ENCODE measurements at places on chromosomes 6 and 20.

- DNase-seq, result no peak
Observed at GRCh38 chr6:56865081-56865875, 89.6 kb upstream of the BEND6 start.

- peak; percentile 91 for DNase-seq
Observed at GRCh38 chr6:17599877-17600526, at the start of gene FAM8A1. Gene FAM8A1 (plus strand): TSS chr6:17600302. CDS start chr6:17600410, 108 bp downstream.

DNA sequence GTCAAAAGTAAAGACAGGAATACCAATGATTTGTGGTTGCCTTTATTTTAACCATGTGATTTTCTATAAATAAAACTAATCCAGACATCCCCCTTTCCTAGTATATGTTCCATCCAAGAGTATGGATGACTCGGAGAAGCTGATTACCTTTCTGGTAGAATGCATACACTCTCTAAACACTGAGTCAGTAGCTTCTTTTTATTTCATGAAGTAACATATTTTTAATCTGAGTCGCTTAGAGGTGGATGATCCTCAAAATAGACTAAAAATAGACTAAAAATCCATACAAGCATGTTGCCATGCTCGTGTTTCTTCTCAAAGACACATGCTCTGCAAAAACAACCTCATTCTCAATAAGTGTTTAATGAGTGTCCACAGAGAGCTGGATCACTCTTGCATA is 263.7 kb downstream of the COL12A1 start:
- no peak for DNase-seq

DNA sequence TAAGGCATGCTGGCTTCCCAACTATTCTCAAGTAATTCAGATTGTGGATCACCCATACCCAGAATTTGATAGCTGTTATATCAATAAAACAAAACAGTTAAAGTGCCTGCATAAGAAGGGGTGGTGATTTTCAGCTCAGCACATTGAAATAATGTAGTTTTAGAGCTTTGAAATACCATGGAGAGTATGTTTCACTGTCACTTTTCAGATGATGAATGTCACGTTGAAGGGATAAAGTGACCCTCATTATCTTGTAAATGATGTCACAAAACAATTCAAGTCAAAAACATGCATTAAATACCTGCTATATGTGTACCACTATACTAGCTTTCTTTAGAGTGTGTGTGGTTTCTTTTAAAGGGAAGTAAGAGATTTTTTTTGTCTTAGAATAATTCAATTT is 27.6 kb downstream of the MLIP start:
- no peak for DNase-seq

- no peak for DNase-seq
Observed at GRCh38 chr6:45965007-45965406, 50.7 kb downstream of the CLIC5 start.

GRCh38 chr6:142725024-142725770 is 219.8 kb downstream of the HIVEP2 start:
- DNase-seq, result no peak

DNA sequence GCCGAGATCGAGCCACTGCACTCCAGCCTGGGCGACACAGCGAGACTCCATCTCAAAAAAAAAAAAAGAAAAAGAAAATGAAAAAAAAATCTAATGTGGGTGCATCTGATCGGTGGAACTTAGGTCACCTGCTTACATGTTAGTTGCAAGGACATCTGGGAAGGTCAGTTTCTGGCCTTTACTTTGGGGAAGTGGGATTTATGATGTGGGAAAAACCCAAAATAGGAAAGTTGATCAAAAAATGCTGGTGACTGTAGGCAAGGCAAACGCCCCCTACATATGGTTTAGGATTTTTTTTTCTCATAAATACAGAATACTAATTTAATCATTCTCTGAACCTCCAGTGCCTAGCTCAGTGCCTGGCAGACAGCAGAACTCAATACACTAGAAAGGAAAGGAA is 69.2 kb upstream of the PIM1 start:
- no peak for DNase-seq

DNA sequence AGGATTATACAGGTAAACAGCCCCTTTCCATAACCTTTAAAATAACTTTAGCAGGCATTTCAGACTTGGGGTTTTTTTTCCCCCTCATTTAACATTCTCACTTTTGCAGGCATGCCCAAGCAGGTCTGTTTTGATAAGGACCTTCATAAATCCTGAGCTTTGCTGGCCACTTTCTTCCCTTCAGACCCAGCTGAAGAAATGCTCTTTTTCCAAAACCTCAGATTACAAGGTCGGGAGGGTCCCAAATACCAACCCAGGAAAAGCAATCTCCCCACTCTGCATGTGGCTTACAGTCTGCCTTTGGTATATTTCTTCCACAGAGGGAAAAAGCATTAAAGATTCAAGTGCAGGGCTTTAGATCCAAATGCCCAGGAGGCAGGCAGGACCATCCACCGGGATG is 6.8 kb downstream of the NFATC2 start:
- DNase-seq, result no peak

- DNase-seq, result no peak
Observed at GRCh38 chr6:11209906-11210305, 22.6 kb downstream of the NEDD9 start.

DNA sequence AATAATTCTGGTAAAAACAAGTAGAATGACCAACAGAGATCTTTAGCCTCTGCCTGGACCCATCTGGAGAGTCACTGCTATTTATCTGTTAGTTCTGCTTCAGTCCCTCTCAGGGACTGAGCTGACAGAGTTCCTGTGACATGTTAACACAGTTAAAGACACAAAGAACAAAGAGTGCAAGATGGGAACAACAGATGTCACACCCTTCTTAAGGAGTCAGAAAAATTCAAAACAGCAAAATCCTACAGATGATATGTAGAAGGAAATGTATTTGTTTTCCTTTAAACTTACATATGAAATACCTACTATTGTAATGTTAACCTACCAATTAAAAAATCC is 102.2 kb downstream of the FYN start:
- no peak for DNase-seq

- no peak for DNase-seq
Observed at GRCh38 chr20:57705127-57705899, 4.5 kb downstream of the PMEPA1 start.

- no peak for DNase-seq
Observed at GRCh38 chr6:136811272-136811671, 11.1 kb upstream of the PEX7 start.

GRCh38 chr6:96886519-96886918 is 11.2 kb downstream of the NDUFAF4 start:
- no peak for DNase-seq

- no peak for DNase-seq
Observed at GRCh38 chr6:3085074-3085473, 16.8 kb downstream of the RIPK1 start.

DNA sequence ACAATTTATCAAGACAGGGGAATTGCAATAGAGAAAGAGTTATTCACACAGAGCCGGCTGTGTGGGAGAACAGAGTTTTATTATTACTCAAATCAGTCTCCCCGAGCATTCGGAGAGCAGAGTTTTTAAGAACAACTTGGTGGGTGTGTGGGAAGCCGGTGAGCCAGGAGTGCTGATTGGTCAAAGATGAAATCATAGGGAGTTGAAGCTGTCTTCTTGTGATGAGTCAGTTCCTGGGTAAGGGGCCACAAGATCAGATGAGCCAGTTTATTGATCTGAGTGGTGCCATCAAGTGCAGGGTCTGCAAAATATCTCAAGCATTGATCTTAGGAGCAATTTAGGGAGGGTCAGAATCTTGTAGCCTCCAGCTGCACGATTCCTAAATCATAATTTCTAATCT is 50.0 kb upstream of the ECI2 start:
- DNase-seq, result peak; percentile 26

- DNase-seq, result no peak
Observed at GRCh38 chr20:7291946-7292345, 524.5 kb downstream of the BMP2 start.

DNA sequence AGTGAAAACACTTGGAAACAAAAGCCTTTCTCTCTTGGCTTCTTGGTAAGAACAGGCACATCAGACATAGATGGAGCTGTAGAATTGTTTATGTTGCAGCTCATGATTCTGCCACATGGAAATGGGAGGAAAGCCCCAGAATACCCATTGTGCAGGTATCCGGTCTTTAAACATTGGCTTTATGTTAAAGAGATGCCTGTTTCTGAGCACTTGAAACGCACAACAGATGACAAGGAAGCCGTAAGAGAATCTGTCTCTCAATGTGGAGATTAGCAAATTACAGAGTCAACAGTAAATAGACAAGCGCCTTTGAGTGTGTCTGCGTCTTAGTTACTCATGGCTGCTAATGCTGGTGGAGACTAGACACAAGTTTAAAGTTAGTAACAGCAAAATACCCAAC is 10.5 kb downstream of the TNFAIP3 start:
- no peak for DNase-seq

- no peak for DNase-seq
Observed at GRCh38 chr6:46011188-46012085, 4.2 kb downstream of the CLIC5 start.

DNA sequence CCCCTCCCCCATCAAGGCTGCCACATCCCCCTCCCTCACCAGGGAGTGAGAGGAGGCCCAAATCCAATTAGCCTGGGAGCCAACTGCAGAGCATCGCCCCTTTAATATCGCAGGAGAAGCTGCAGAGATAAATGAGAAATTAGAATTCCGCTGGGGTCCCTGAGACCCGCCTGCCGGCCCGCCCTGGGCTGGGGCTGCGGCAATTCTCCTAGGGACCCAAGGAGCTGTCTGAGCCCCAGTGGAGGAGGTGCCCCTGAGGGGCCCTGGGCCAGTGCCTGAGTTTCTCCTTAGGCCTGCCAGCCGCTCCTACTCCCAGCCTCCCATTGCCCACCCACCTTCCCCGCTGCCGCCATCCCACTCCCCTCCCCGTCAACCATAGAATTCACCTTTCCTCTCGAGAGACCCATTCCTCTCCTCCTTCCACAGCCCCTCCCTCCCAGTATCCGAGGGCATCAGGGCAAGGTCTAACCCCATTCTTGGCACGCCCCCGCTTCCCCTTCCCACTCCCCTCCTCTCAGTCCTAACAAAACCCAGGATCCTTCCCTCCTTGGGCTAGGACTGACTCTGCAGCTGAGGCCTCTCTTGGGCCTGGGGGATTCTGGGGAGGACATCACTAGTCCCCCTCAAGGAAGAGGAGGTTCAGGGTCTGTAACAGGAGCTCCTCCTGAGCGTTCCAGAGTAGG is 20.0 kb upstream of the CDH22 start:
- DNase-seq, result no peak
